Stimulated activated CD8-positive, alpha-beta memory T cell treated with anti-CD3 and anti-CD28 coated beads, Interleukin-15, amount 100 ng/mL, for 24 hours (primary cell): ENCODE measurements at places on chromosomes 12 and 14.
A peak's percentile ranks its signal among the peaks of the same experiment; 100 is the strongest.

DNA sequence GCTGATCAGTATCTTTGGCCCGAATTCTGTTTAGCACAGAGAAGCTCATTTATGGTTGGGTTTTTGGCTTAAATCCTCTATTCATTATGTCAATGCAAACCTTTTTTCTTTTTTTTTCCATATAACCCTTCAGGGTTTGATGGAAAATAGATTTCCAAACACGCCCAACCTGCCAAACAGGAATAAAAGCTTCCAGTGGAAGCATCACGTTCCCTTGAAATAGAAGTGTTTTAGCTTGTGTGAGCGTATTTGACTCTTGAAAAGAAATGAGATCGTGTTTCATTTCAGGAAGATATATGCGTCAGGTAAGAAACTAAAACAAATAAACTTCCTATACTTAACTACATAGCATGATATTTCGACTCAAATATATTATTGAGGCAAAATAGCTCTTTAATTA lies at the start of gene PIK3C2G:
TSS of gene PIK3C2G (plus strand) at position 246 of the 400 bp plus-strand sequence. CDS start 20,564 bp downstream, outside the sequence.
- no peak for DNase-seq

- no peak for DNase-seq
Measured at GRCh38 chr12:49916129-49916919, 12.6 kb upstream of the FAIM2 start.

DNA sequence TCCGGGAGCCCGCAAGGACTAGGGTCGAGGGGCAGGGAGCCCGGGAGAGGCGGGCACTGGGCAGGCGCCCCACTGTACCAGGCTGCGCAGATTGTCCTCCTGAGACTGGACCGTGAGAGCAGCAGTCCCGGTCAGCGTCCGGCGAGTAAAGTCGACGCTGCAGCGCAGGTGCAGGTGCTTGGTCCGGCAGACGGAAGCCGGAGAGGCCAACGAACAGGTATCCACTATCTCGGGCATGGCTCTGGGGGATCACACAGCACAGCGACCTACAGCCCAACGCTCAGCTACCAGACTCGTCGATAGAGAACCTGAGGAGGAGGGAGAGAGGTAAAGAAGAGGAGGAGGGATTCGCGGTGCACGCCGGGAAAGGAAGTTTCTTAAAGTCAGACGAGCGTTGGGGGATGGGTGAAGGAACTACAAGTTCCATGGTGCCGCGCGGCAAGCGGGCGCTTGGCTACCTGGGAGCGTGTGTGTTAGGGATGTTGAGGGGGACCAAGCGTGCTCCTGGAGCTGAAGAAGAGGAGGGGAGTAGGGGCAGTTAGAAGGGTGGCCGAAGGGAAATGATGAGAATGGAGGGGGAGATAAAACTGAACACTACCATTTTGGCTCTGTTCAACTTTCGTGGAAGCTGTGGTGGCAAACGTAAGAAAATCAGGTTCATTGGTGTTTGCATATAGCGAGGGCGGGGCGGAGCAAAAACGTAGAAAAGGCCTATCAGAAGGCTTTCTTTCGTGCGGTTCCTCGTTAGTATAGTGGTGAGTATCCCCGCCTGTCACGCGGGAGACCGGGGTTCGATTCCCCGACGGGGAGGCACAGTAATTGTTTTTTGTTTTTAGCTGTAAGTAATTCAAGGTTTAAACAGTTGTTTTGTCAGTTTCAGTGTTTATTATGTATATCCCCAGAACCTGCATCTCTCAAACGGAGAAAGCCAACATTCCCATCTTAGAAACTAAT lies at the start of gene LTA4H:
TSS of gene LTA4H (minus strand) at position 305 of the 954 bp plus-strand sequence. CDS start at position 237, 68 bp downstream.
- DNase-seq, result peak; percentile 83

DNA sequence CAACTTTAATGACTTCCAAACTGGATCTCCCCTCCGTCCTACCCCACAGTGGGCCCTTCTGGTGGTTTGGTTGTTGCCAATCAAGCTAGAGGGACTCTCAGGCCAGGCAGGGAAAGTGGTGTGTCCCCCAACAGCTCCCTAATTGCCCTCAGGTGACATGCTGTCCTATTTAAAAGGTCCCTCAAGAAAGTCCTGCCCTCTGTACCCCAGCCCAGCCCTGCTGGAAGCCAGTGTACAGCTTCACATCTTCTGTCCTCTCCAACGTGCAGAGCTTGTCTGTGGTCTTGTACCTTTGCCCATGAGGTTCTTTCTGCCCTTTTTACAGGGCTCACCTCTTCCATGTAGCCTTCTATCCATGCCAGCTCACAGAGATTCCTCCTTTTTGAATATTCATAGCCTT lies 4.2 kb downstream of the RIN3 start:
- DNase-seq, result no peak

- no peak for DNase-seq
Measured at GRCh38 chr14:62654641-62655040, 390.6 kb downstream of the KCNH5 start.

DNA sequence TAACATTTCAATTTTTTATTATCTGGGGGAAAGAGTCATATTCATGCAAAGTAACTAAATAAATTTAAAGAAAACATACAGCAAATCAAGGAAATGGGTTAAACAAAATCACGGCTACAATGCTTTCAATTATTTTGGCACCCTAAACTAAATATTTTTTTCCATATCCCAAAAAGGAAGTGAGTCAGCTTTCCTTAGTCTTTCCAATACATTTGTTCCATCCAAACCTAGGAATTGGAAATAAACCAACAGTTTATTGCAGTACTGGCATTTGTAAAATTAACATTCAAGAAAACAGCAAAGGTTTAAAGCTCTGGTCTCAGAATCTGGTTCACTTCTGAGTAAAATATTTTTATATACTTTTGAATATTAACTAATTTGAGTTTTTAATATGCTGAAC lies 89.2 kb downstream of the BCL2L14 start:
- DNase-seq, result no peak

DNA sequence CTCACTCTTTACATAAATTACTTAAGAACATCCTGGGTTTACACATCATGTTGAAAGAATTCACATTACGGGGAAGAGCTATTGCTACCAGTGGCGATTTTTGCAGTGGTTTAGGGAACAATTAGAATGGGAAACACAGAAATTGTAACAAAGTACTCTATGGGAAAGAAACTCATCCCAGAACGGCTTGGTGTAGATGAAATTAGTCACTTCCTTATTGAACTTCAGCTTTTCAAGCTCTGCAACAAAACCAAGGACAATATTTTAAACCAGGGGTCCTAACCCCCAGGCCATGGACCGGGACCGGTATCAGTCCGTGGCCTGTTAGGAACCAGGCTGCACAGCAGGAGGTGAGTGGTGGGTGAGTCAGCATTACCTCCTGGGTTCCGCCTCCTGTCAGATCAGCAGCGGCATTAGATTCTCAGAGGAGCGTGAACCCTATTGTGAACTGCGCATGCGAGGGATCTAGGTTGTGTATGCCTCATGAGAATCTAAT lies 32.3 kb upstream of the FICD start:
- no peak for DNase-seq

DNA sequence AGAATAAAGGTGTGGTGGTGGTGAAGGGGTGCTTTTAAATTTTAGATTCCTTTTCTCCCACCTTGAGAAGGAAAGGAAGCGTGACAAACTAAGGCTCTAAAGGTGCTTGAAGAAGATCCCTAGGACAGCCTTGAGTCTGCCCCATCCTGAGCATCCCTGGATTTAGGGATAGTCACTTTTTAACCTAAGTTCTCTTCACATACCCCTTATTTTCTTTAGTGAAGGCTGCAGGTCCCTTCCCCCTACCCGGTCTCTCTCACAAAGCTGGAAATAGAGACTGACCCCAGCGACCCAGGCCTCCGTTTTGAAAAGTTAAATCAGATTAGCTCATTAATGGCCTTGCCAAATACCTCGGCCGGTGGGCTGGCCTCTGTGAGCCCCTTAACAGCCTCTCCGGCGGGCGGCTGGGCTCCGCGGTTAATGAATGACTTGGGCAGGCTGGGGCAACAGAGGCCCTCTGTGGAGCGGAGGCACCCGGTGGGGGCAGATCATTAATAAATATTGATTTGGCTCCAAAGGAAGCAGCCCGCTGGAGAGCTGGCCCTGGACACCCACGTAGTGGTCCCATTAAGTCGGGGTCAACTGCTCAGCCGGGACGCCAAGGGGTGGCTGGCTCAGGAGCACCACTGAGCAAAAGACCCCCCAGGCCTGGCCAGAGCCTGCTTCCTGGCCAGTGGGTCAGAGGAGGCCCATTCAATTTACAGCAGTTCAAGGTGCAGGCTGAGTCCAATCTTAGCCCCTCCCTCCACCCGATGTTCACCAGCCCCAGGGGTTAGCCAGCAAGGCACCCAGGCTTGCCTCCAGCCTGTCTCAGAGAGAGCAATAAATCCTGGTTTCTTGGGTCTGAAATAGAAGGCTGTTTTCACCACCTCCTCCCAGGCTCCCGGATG lies 31.8 kb downstream of the PAH start:
- DNase-seq, result no peak

DNA sequence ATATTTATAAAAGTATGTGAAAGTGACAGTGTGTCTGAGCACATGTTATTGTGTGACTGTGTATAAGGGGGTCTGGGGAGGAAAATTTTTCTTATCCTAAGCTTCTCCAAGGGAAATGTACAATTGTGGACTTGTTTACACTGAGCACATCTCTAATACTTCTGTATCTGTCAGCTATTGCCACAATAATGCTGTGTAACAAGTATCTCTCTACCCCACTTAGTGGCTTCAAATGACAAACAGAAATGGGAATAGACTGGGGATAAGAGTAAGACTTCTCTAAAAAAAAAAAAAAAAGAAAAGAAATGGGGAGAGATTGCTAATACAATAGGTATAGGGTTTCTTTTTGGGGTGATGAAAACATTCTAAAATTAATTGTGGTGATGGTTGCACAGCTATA lies 44.3 kb upstream of the CCDC63 start:
- DNase-seq, result no peak

- DNase-seq, result no peak
Measured at GRCh38 chr14:99969673-99970322, 95.4 kb upstream of the EVL start.

DNA sequence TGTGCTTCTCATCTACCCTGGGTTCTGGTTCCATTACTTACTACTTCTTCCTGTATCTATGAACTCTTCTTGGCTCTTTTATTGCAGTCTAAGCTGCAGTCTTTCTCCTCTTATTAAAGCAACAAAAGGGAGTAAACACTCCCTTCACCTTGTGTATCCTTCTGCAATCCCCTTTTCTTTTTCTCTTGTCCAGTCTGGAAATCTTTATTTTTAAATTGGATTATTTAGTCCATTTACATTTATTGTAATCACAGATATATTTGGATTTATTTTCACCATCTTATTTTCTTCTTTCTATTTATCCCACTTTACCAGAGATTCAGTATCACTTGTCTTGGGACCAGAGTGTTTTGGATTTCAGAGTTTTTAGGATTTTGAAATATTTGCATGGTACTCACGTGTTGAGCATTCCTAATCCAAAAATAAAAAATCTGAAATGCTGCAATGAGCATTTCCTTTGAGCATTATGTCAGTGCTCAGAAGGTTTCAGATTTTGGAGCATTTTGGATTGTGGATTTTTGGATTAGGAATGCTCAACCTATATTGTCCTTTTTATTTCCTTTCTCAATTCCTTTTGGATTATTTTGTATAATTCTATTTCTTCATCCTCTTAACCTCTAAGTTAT lies 6.8 kb upstream of the ACVR1B start:
- no peak for DNase-seq

- no peak for DNase-seq
Measured at GRCh38 chr12:42360747-42361403, 34.9 kb downstream of the PPHLN1 start.

- DNase-seq, result no peak
Measured at GRCh38 chr12:128644664-128645296, 179.0 kb downstream of the SLC15A4 start.

DNA sequence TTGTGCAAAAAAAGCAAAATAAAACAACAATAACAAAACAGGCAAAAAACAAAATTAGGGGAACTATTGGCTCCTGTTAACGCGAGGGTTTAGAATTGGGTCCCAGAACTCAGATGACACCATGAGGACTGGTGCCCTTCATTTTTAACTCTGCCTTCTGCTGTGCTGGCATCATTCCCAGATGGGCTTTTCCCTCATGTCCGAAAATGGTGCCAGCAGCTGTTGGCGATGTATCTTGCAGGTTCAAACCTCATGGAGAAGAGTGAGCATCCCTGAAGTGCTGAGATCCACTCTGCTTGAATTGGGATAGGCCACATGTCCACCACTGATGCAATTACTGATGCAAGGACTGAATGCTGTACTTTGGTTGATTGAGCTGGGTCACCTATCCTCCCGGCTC lies 61.1 kb downstream of the MYRFL start:
- DNase-seq, result no peak

DNA sequence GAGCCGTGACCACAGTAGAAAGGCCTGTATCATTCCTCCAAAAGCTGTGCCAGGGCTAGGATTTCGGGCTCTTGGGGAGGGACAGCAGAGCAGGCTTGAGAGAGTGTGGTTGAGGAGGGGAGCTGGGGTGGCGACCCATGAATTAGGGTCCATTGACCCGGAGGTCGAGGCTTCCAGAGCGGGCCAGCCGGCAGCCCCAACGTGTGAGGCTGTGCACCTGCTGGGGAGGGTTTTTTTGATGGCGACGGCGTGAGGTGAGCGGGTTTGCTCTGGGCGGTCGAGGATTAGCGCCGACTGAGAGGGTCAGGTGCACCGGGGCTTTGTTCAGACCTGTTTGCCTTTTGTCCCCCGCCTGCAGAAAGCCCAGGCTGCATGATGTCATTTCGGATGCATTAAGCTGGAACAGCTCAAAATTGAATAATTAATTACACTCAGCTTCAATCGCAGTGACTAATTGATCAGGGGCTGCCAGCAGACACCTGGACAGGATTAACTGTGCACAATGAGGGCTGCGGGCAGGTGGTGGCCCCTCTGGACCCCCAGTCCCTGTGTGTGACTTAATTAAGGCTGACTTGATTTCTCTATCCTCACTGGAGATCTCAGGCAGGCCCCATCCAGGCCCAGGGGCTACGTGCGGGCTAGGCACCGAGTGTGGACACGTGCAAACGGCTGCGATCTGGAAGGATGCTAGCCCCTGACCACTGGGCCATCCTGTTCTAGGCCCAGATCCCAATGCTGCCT lies 42.1 kb upstream of the MEG3 start:
- DNase-seq, result no peak

- DNase-seq, result no peak
Measured at GRCh38 chr12:13472690-13473089, 276.2 kb downstream of the EMP1 start.

DNA sequence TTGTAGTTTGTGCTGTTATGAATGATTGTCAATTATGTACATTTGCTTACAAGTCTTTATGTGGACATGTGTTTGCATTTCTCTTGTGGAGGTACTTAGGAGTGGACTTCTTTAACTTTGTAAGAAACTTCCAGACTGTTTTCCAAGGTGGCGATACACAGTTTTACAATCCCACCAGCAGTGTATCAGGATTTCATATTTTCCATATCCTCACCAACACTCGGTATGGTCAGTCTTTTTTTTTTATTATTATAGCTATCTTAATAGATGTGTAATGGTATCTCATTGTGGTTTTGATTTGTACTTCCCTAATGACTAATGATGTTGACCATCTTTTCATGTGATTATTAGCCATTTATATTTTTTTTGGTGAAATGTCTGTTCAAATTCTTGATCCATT lies 73.7 kb upstream of the KCNH3 start:
- no peak for DNase-seq

GRCh38 chr12:29750131-29750927 lies 33.4 kb downstream of the TMTC1 start:
- DNase-seq, result no peak

DNA sequence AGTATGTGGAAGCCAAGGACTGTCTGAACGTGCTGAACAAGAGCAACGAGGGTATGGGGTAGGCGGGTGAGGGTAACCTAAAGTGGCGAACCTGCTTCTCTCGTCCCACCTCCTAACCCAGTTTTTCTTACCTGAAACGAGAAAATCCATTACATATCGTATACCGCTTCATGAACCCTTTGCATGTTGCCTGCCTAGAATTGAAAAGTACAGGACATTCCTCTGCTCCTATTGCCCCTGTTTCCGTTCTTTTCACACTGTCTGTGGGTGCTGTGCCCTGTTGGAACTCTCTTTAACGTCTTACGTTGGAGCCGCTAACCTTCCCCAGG lies 513 bp downstream of the PFDN5 start:
- no peak for DNase-seq
